Spleen (tissue), 13 donors: ENCODE measurements at places on chromosomes 4 and X. TPM values are rescaled to one million over a fixed set of nuclear protein-coding genes. Genes with fewer than 3 reads are reported as not detected.

The ADAM29 gene
- not detected for total RNA-seq

The RS1 gene
- not detected for total RNA-seq

The RPS6KA6 gene
- 1.2 TPM for total RNA-seq

The GALNT7 gene
- 26.0 TPM for total RNA-seq

The ARAP2 gene
- 161 TPM for total RNA-seq

The CCKAR gene
- total RNA-seq: not detected

The GAGE12H gene
- total RNA-seq: not detected

The TRPC5OS gene
- not detected for total RNA-seq

GRCh38 chr4:138030375-138030774 lies 211.8 kb downstream of the SLC7A11 start:
- H3K36me3 ChIP-seq: no peaks in the 10 kb centered on the region
- H3K4me1 ChIP-seq: no peaks in the 10 kb centered on the region
- H3K27me3 ChIP-seq: no peaks in the 10 kb centered on the region
- no peak overlapping the region for H3K4me3 ChIP-seq
- H3K27ac ChIP-seq: no peak overlapping the region
- DNase-seq: no peak

DNA sequence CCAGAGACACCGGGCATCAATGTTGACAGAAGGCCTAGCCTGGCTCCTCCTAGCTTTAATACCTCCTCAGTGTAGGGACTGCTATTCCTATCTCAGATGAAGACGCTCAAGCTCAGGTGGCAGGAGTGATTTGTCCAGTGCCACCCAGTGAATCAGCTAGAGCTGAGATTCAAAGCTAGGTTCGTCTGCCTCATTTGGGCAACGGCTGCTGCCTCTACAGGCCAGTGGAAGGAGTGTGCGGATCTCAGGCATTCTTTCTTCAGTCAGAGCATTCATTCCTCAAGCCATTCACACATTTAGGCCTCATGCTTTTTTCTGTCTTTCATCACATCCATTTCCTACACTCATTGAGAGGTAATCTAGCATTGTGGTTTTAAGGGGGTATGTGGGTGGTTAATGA lies 7.3 kb downstream of the TSR2 start:
- no peaks in the 10 kb centered on the region for H3K27me3 ChIP-seq
- peaks cover 7% of the 10 kb centered on the region for H3K4me1 ChIP-seq
- no peak overlapping the region for H3K27ac ChIP-seq
- no peak overlapping the region for H3K4me3 ChIP-seq

DNA sequence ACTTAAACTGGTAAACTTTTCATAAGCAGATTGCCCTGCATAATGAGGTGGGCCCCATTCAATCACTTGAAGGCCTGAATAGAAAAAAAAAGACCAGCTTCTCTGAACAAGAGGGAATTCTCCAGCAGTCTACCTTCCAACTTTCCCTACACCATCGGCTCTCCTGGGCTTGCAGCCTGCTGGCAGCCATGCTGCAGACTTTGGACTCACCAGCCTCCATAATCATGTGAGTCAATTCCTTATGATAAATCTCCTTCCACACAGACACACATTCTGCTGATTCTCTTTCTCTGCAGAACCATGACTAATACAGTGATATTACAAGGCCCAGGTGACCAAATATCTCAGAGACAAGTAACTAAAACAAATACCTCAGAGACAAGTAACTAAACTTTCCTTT lies 113.8 kb upstream of the WDR17 start:
- H3K4me3 ChIP-seq: no peak overlapping the region
- no peaks in the 10 kb centered on the region for H3K4me1 ChIP-seq
- no peak for DNase-seq
- no peak overlapping the region for H3K27ac ChIP-seq

- H3K4me1 ChIP-seq: no peaks in the 10 kb centered on the region
- no peaks in the 10 kb centered on the region for H3K27me3 ChIP-seq
- no peak overlapping the region for H3K4me3 ChIP-seq
- H3K27ac ChIP-seq: no peak overlapping the region
Observed at GRCh38 chr4:144355811-144356757, 215.6 kb upstream of the GYPA start.

GRCh38 chr4:137909529-137910309 lies 332.4 kb downstream of the SLC7A11 start:
- no peaks in the 10 kb centered on the region for H3K27me3 ChIP-seq
- H3K27ac ChIP-seq: no peak overlapping the region
- H3K4me1 ChIP-seq: no peaks in the 10 kb centered on the region
- DNase-seq: no peak
- no peaks in the 10 kb centered on the region for H3K36me3 ChIP-seq
- no peak overlapping the region for H3K4me3 ChIP-seq

DNA sequence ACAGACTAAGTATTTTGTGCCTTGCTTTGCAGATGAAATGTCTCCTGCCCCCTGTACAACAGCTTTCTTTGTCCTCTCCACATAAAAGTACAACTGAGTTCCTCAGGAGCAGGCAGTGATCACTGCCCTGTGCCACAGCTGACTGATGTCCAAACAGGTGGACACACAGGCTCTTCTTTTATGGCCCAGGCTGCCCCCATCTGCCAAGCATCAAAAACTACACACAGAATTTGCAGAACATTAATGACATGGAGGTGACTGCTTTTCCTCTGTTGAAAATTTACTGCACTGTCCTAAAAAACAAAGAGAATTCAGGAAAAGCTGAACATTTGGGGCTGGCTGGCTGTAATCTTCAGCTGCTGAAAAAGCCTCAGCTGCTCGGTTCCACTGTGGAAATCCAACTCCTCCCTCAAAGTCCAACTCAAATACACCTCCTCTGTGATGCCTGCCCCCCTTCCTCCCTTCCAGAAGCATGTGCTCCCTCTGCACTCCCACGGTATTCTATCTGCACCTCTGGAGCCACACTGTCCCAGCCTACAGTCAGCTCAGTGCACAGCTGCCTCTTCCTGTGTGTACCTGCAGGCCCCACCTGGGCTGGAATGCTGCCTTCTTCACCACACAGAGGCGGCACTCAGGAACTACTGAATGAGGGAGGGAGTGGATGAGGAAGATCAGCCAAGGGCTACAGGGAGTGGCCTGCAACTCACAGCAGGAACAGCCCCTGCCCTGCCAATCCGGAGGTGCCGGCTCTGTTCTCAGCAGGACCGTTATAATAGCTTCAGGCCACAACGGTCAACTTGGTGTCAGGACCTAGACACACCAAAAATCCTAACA lies 10.3 kb downstream of the AFAP1 start:
- H3K27ac ChIP-seq: no peak overlapping the region
- no peaks in the 10 kb centered on the region for H3K27me3 ChIP-seq
- H3K4me1 ChIP-seq: peaks cover 21% of the 10 kb centered on the region
- no peaks in the 10 kb centered on the region for H3K36me3 ChIP-seq
- no peak for DNase-seq

DNA sequence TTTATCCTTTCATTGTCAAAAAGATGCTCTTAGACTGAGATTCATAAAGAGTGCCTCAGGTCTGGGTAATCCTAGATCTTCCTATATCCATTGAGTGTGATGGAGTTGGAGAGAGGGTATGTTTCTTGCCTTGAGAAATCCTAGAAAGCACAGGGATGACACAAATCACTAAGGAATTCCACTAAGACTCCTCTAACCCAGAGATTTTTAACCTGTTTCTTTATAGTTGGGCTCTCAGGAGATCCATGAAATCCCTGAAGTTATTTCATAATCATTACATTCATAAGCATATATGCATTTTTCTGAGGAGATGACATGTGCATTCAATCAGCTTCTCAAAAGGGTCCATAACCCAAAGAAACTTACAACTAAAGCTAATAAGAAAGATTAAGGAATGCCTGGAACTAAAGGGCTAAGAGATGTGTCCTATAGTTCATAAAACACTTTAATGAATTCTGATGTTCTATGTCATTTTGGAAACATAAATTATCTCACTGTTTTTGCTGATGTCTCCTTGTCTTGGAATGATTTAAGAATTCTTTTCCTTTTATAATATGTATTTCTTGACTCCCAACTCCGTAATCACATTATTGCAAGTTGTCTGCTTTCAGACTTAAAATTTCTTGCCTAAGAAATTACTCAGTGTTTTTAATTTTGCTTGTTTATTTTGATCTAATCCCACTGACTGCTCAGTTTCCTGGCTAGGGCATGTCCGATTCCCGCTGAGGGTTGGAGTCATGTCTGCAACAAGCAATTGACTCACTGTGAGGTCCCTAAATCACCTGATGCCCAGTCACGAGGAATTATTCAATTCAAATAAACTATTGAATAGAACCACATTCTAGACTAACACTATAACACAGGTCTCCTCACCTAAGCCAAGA lies 2.8 kb upstream of the AMTN start:
- H3K4me3 ChIP-seq: no peak overlapping the region
- H3K27ac ChIP-seq: no peak overlapping the region
- H3K36me3 ChIP-seq: no peaks in the 10 kb centered on the region
- H3K27me3 ChIP-seq: no peaks in the 10 kb centered on the region
- no peaks in the 10 kb centered on the region for H3K4me1 ChIP-seq

DNA sequence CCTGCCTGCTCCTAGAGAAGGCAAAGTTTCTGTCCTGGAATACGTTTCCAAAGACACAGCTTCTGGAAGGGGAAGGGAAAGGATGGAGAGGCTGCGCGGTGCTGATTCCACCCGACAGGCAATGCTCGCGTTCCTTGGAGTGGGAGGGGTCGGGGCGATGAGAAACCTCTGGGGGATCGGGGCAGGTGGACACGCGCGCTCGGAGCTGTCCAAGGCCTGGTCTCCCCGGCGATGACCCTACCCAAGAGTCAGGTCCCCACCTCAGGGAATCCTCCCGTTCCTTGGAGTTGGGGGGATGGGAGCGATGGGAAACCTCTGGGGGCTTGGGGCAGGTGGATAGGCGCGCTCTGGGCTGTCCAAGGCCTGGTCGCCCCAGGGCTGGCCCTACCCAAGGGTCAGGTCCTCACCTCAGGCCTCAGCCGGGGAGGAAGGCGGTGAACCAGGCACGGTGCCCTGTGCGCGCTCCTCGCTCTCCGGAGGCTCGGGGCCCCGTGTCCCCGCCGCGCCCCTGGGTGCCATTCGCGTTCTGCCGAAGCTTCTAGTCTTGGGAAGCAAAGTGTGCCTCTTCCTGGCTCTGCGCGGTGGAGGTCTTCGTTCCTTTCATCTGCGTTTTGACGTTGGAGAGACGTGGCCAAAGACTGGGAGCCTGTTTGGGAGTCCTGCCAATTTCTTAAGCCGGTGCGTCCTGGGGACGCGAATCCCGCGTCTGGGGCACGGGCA lies 10.6 kb upstream of the SHOX start:
- no peak overlapping the region for H3K27ac ChIP-seq
- H3K4me1 ChIP-seq: no peaks in the 10 kb centered on the region
- H3K4me3 ChIP-seq: no peak overlapping the region
- no peak for DNase-seq
- H3K36me3 ChIP-seq: no peaks in the 10 kb centered on the region

- no peaks in the 10 kb centered on the region for H3K4me1 ChIP-seq
- H3K27me3 ChIP-seq: no peaks in the 10 kb centered on the region
- no peak overlapping the region for H3K27ac ChIP-seq
- no peaks in the 10 kb centered on the region for H3K36me3 ChIP-seq
Observed at GRCh38 chr4:72631296-72631695, 62.3 kb upstream of the ADAMTS3 start.

DNA sequence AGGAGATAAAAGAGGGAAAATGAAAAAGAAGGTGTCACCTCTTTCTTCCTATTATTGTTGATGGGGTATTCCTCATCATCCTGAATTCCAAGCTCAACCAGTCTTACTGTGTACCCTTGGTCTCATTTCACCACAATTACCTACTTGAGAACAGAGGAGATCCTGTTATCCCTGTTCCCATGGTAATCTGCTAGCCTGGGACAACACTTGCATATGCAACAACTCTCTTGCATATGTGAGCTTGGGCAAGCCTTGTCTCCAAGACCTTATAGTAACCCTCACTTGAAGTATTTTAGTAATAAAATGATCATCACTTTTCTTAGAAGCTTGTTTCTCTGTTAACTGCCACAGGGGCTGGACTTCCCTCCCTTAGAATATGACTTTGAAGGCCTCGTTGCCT lies 253.7 kb downstream of the NAP1L3 start:
- H3K36me3 ChIP-seq: no peaks in the 10 kb centered on the region
- H3K4me3 ChIP-seq: no peak overlapping the region
- no peaks in the 10 kb centered on the region for H3K4me1 ChIP-seq
- no peak for DNase-seq
- H3K27ac ChIP-seq: no peak overlapping the region

DNA sequence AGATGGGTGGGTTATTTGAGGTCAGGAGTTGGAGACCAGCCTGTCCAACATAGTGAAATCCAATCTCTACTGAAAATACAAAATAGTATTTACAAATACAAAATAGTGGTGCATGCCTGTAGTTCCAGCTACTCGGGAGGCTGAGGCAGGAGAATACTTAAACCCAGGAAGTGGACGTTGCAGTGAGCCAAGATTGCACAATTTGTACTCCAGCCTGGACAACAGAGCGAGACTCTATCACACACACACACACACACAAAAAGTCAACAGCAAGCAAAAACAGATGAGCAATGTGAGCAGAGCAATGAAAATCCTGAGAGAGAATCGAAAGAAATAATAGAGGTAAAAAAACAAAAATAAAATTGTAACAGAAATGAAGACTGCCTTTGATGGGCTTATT lies 168.8 kb downstream of the PCDH18 start:
- no peak overlapping the region for H3K27ac ChIP-seq
- H3K36me3 ChIP-seq: no peaks in the 10 kb centered on the region
- H3K4me1 ChIP-seq: no peaks in the 10 kb centered on the region
- DNase-seq: no peak
- no peak overlapping the region for H3K4me3 ChIP-seq

DNA sequence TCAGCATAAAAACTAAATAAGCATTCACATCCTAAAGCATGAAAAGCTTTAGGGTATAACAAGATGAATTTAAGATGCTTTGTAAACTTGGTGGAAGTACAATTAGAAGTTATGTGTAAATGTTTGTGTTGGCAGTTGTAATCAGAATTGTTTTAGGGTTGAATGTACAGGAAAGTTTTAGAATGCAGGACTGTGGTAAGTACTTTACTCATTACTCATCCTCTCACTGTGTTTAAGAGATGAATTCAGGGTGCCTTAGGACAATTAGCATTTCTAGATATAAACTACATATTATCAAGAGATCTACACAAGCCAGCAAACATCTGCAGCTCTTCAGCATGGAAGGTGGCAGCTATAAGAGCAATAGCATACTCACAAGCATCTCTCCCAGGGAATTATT lies 77.5 kb upstream of the ELOVL6 start:
- no peak overlapping the region for H3K4me3 ChIP-seq
- no peak for DNase-seq
- H3K27me3 ChIP-seq: no peaks in the 10 kb centered on the region

DNA sequence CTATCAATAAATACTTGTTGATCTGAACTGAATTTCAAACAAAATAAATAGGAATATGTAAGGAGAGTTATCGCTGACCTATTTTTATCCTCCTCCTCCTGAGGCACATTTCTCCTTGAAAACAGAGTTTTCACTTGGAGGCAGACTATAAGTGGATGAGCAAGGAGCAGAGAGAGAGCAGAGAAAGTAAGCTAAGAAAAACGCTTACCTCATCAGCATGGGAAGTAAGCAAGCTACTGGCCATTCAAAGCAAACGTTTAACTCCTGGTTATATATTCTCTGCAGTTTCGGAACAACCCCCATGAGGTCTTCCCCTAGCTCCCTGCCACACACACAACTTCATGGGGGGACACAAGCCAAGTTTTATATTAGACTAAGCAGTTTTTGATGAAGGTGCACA lies 13.2 kb downstream of the ZDHHC9 start:
- no peaks in the 10 kb centered on the region for H3K27me3 ChIP-seq
- H3K4me1 ChIP-seq: no peaks in the 10 kb centered on the region
- H3K27ac ChIP-seq: no peak overlapping the region
- H3K36me3 ChIP-seq: no peaks in the 10 kb centered on the region
- no peak overlapping the region for H3K4me3 ChIP-seq
